CD4-positive, alpha-beta T cell treated with Interleukin-10 for 1 hour (primary cell): ENCODE measurements at places on chromosomes 1 and 21.

DNA sequence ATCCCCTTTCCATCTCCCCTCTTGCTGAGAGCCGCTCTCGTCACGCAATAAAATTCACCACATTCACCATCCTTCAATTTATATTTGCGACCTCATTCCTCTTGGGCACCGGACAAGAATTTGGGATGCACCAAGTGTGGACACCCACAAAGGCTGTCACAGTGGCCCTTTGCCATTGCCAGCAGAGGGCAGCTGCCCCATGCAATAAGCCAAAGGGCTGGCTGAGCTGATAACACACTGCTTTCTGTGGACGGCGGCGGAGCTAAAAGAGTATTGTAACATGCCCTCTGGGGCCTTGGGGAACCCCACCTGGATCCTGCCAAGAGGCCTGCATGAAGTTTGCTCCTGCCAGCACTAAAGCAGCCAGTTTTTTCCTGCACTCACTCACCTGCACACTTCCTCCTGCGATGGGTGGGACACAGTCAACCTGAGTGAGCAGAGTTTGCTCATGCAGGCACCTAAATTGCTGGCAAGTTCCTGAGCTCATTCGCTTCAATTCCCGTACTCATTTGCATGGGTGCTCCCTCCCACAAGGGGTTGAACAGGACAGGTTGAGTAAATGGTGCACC lies 792.3 kb upstream of the ADAMTS5 start:
- no peak for DNase-seq

DNA sequence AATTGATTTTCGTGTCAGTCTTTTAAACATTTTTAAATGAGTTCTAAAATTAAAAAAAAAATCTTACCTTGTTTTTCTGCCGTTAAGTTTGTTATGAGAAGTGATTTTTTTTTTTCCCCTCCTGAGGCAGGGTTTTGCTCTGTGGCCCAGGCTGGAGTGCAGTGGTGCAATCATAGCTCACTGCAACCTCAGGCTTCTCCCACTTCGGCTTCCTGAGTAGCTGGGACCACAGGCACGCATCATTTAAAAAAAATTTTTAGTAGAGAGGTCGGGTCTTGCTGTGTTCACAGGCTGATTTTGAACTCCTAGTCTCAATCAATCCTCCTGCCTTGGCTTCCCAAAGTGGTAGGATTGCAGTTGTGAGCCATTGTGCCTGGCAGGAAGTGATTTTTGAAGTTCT lies 41.1 kb downstream of the MTR start:
- no peak for DNase-seq

DNA sequence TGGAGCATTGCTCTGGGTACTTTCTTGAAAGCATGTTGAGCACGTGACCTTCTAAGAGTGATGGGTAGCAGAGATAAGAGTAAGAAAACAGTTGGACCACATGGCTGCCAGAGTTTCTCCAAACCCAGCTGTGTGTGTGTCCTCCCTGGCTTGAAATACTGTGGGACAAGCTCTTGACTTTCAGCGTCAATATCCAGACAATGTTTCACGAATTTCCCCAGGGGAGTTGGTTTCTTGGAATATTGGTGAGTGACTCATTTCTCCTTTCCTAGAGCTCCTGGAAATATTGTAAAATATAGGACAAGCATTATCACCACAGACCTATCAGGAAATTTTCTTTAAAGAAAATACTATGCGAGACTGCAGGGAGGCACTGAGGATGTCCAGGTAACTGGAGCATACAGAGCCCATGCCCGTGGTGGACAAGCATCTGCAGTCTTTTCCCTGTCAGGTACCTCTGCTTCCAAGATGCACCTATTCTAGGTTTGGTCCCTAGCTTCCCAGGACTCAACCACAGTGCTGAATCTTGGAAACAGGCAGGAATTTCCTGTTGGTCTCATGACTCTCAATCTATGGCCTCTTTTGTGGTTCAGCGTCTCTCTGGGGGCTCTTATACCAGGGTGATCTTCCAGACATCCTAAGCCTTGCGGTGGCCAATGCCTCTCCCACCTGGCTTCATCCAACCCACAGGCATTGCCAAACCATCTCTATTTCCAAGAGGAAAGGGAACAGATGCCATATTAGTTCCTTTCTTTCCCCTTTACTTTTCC lies 67.4 kb downstream of the KCNJ6 start:
- DNase-seq = no peak

DNA sequence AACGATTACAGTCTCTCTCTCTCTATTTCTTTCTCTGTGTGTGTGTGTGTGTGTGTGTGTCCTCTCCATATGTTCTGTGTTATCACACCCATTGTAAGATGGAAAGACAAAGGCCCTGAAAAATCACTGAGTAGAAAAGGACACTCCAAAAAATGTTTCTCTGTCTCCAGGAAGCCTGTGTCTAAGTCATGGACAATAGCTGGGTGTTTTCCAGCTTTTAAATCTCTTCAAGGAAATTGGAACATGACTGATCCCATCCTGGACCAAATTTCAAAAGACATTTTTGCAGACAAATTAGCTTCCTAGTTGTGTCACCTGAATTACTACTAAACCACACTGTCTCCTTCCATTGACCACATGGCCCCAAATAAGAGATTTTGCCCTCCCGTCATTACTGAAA lies 31.0 kb upstream of the LMX1A start:
- no peak for DNase-seq

- no peak for DNase-seq
Measured at GRCh38 chr1:50423670-50424000, 392 bp upstream of the DMRTA2 start.

GRCh38 chr1:234592240-234592639 lies 17.7 kb downstream of the IRF2BP2 start:
- DNase-seq = no peak

DNA sequence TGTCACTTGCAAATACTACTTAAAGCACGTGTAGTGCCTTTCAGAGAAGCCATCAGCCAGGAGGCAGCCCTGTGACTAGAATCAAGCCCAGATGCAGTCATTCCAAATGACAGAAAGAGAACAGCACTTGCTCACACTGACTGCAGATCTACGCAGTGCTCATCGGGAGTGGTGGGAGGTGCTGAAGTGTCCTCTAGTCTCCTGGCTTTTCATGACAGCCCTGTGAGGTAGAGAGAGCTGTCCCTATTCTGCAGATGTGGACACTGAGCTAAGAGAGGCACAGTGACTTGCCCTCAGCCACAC lies 62.3 kb upstream of the EDN2 start:
- DNase-seq = no peak

DNA sequence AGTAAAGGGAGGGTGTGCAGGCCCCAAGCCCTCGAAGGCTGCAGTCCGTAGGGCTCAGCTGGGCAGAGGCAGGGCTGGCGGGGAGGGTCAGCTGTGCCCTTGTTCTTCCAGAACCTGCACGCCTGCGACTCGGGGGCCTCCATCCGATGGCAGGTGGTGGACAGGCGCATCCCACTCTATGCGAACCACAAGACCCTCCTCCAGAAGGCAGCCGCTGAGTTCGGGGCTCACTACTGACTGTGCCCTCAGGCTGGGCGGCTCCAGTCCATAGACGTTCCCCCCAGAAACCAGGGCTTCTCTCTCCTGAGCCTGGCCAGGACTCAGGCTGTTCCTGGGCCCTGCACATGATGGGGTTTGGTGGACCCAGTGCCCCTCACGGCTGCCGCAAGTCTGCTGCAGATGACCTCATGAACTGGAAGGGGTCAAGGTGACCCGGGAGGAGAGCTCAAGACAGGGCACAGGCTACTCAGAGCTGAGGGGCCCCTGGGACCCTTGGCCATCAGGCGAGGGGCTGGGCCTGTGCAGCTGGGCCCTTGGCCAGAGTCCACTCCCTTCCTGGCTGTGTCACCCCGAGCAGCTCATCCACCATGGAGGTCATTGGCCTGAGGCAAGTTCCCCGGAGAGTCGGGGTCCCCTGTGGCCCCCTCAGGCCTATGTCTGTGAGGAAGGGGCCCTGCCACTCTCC lies 13.6 kb upstream of the LRRC3 start:
- no peak for DNase-seq

GRCh38 chr1:245894843-245895242 lies 612.2 kb downstream of the SMYD3 start:
- no peak for DNase-seq

- no peak for DNase-seq
Measured at GRCh38 chr1:170881268-170882265, 53.8 kb upstream of the MROH9 start.

- DNase-seq = no peak
Measured at GRCh38 chr1:28258628-28259251, 578 bp upstream of the SESN2 start.

DNA sequence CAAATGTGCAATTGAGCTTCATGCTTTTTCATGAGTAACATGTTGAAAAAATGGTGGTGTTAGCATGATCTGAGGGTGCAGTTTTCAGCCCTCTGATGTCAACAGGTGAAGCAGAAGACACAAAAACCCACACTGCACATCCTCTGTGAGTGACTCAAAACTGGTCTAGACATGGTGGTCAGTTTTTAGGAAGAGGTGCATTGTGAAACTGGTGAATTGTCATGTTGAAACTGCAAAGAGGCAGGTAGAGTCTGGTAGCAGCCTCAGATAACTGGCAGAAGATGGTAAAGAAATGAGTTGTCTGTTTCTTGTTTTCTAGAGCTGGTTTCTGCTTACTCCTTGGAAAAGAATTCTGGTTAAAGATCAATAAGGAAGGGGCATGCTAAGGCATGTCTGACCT lies 97.3 kb upstream of the HMCN1 start:
- peak; percentile 0 for DNase-seq

- no peak for DNase-seq
Measured at GRCh38 chr1:41619511-41620364, 135.3 kb upstream of the EDN2 start.

DNA sequence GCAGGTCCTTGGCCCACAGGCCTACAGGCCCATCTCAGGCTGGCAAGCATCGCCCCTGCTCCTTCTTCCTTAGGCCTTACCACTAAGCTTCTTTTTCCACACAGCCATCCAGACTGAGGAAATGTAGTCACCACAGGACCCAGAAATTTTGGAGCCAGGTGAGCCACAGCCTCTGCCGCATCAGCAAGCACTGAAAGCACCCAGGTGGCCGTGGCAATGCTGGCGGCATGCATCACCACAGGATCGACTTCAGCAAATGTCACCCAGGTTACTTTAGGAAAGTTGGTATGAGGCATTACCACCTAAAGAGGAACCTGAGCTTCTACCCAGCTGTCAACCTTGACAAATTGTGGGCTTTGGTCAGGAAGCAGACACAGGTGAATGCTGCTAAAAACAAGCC lies 11.6 kb downstream of the PIGM start:
- no peak for DNase-seq
